ENCODE measurements at places on chromosomes 1 and 21.

GRCh38 chr1:209808059-209808581, 2.2 kb upstream of the IRF6 start:
- DNase-seq = no peak

- DNase-seq = no peak
Observed at GRCh38 chr1:34441259-34442069, 264.8 kb downstream of the C1orf94 start.

- no peak for DNase-seq
Observed at GRCh38 chr21:23522751-23523150, 2084.5 kb downstream of the MRPL39 start.

DNA sequence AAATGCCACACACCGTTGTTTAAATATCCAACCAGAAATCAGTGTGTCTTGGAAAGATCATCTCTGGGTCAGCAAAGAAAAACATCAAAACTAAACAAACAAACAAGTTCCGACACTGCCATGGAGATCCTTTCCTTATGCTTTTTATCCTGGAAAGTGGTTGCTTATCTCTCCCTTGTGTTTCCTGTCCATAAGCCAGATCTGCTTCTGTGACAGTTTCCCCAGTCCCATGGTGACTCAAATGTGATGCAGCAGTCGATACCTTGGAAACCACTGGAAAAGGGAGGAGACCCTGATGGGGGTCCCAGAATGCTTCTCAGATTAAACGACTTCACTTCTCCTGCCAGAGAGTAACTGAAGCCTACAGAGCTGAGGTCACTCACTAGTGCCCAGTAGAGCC, 94.7 kb downstream of the DMRTA2 start:
- DNase-seq = no peak

GRCh38 chr1:93446837-93447451, 974 bp upstream of the FNBP1L start:
- DNase-seq = peak; percentile 8

DNA sequence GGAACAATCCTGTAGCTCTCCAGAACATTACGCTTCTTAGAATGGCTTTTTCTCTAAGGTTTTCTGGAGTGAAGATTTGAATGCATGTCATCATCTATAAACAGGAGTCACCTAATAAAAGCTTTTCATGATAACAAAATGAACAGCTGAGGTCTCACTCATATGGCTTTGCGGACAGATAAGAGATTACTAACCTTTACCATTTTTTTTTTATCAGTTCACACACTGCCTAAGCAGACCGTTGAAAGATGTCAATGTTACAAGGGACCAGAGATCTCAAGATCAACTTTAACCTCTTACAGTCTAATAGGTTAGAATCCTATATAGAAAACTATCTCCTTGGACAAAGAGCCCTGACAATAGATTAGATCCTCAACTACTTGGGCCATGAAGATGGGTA, 41.4 kb downstream of the SCMH1 start:
- no peak for DNase-seq

DNA sequence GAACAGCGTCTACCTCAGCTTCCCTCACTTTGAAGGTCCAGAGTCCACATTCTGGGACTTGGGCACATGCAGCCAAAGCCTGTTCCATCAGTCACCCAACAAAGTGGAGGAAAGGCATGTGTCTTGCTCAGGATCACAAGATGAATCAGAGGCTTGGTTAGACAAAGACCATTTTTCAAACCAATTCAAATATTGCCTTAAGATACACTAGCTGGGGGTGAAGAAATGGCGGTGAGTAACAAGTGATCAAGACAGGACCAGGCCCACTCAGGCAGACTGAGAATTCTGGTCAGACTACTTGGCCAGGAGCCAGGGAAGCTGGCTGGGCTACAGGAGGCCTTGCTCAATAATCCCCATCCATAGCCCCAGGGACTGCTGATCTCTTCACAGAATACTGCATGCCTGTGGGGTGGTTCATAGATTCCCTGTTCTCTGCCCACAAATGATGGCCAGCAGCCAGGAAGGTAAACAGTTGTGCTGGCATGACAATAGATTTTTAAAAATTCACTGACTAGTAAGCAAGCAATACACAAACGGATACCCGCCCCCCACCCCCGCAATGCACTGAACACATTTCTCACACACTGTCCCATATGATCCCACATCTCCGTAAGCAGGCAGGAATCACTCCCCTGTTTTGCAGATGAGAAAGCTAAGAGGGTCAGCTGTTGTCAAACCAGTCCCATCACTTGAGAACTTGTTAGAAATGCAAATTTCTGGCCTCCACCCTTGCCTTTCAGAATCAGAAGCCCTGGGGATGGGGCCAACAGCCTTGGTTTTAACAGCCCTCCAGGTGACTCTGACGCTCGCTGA, 27.2 kb downstream of the ERI3 start:
- DNase-seq = no peak

DNA sequence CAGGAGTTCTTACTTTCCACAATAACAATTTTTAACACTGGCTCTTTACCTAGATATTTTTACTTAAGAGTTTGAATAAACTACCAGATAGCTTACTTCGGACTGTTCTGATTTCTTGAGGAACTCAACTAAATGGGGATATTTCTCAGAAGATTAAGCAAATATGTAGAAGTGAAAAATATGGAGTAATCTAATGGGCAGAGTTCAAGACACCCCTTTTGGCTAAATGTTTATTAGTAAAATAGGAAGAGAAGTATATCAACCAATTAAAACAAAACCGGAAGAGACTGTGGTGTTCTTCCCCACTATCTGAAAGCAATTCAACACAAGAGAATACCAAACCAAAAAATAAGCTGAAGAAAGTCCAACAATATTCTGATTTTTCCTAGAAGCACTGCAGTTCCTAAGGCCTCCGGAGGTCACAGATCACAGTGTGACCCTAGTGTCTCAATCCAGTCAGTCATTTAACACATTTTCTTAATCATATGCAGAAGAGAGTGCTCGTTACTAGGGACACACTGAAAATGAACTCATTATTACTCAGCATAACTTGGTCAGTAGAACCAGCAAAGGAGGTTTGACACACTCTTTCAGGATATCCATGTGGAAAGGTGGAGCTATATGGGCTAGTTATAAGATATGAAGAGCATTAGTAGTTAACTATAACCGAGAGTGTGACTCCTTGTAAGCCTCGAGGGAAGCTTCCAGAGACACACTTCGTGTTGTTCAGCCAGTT, 5.2 kb downstream of the SIPA1L2 start:
- DNase-seq = no peak

DNA sequence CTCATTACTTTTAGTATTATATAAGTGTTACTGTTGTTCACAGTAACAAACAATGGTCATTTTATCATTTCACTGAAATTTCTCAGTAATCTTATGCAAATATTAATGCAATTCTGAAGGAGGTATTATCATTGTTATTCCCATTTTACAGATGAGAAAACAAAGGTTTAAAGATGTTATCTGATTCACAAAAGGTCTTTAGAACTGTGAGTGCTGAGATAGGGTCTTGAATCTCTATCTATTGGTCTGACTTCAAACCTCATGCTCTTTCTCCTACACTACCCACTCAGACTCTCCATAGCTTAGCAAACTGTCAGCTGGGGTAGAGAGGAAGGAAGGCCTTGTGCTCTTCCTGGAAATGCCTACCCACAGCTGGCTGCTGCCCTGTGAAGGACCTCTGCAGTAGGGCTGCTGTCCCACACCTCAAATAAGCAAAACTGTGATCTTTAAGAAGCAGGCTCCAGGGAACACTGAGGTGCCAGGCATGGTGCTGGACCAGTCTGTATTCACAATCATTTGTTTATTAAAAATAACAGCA, 6.2 kb upstream of the OSCP1 start:
- DNase-seq = no peak

Measured in naive thymus-derived CD4-positive, alpha-beta T cell (primary cell).